ENCODE measurements at places on chromosomes 3 and 15. TPM values are rescaled to one million over a fixed set of nuclear protein-coding genes. Genes with fewer than 3 reads are reported as not detected.
A peak's percentile ranks its signal among the peaks of the same experiment; 100 is the strongest.

The RTP1 gene
- not detected for total RNA-seq

The LDHAL6B gene
- total RNA-seq = not detected

- DNase-seq = no peak
Measured at GRCh38 chr3:112794622-112795172, 52.0 kb downstream of the CD200R1L start.

DNA sequence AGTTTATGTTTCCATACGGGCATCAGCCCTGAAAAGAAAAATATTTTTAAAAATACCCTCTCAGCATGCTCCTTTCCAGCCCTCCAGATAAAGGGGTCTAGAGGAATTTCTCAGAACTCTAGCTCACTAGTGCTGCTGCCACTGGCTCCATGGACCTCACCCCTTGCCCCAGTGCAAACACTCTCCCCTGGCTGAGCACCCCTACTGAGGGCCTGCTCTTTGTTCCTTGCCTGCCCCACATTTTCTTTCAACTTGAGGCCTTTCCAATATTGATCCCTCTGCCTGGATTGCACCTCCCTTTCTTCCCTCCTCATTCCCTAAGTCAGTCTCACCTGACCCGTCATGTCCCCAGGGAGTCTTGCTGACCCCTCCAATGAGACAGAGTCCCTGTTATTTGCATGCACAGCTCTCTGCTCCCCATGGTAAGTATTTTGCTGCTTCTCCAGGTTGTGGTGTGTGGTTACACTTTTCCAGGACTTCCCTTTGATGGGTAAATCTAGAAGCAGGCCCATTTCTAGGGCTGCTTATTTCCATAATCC is 196.5 kb downstream of the EPHB1 start:
- DNase-seq = no peak

GRCh38 chr3:110697961-110698360 is 373.7 kb upstream of the NECTIN3 start:
- DNase-seq = no peak

GRCh38 chr3:162141272-162141791 is 644.7 kb downstream of the OTOL1 start:
- no peak for DNase-seq

DNA sequence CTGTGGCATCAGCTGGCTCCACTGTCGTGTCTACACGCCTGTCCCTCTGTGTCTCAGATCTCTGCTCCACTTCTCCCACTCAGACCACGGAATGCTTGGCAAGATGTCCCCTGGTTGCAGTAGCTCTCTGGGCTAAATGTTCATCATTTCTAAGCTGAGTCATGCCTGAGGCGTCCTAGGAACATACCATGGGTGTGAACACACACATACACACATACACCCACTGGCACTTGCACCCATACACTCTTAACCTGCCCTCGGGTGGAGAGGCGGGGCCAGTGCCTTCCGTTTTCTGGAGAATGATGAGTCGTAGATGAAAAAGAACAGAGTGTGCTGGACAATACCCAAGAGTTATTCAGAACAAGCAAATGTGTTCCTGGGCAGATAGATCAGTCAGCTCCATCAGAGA is 72.4 kb downstream of the SENP2 start:
- DNase-seq = no peak

The ITIH1 gene
- not detected for total RNA-seq

- DNase-seq = no peak
Measured at GRCh38 chr3:16741103-16741758, 136.0 kb upstream of the DAZL start.

DNA sequence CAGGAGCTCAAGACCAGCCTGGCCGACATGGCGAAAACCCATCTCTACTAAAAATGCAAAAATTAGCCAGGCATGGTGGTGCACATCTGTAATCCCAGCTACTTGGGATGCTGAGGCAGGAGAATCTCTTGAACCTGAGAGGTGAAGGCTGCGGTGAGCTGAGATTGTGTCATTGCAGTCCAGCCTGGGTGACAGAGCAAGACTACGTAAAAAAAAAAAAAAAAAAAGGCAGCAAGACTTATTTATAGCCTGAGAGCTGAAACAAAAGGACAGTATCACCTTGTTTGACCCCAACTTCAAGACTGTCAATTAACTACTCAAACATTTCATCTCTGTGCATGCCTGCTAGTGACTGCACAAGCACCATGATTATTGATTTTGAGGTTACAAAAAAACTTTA is 478.9 kb upstream of the GBE1 start:
- DNase-seq = no peak

- peak; percentile 78 for DNase-seq
Measured at GRCh38 chr3:19213603-19214220, 65.4 kb downstream of the KCNH8 start.

- no peak for DNase-seq
Measured at GRCh38 chr3:171339598-171339997, 120.6 kb downstream of the TNIK start.

- DNase-seq = no peak
Measured at GRCh38 chr15:39270934-39271333, 309.9 kb upstream of the THBS1 start.

- DNase-seq = no peak
Measured at GRCh38 chr3:29026286-29026685, 254.6 kb upstream of the RBMS3 start.

The FOXB1 gene
- total RNA-seq = not detected

The GPR176 gene
- 5.3 TPM for total RNA-seq

DNA sequence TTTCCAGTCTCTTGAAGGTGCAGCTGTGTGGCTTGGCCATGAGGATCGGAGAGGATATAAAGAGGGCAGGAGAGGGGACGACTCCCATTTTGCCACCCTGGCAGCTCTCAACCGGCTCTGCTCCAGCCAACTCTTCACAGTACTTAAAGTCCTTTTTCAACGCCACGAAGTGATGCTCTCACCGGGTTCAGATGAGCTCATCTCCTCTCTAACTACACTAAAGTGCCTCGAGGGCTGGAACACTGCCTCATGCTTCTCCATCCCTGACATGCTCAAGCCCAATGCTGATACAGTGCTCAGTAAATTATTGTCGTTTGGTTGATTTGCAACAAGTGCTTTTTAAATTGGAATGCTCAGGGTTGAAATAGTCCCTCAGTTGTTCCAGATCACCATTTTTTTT is 97.8 kb downstream of the GTPBP8 start:
- no peak for DNase-seq

- DNase-seq = peak; percentile 53
Measured at GRCh38 chr3:54243056-54243931, 120.9 kb downstream of the CACNA2D3 start.

The GOLGA8S gene
- total RNA-seq = not detected

DNA sequence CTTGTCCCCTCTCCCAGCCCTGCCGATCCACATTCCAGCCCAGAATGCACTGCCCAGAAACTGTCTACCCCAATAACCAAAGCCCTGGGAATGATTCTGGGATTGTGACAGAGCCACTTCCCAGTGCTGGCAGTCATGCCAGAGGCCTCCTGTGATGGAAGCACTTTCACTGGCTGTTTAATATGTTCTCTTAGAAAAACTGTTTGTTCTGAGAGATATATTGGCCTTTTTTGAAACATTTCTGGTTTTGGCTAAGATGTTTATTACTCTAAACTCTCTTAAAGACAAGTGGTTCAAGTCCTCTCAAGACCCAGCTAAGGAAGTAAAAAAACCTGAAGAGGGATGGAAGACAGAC is 74.0 kb upstream of the HACD2 start:
- DNase-seq = no peak

- no peak for DNase-seq
Measured at GRCh38 chr3:65809641-65810150, 229.0 kb downstream of the MAGI1 start.

The GRM2 gene
- not detected for total RNA-seq

DNA sequence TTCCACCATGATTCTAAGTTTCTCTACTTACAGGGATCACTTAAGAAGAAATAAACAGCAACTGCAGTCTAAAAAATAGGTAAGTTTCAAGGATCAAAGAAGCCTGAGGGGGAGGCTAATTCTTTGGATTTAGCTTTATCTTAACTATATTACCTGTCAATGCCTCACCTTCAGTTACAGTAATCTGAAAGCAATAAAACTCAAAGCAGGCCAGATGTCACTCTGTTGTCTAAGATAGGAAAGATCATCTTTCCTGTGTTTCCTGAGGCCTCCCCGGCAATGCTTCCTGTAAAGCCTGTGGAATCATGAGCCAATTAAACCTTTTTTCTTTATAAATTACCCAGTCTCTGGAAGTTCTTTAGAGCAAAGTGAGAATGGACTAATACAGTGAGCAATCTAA is 60.2 kb downstream of the NPTN start:
- no peak for DNase-seq

- no peak for DNase-seq
Measured at GRCh38 chr15:63163217-63163616, 5.9 kb upstream of the RPS27L start.

DNA sequence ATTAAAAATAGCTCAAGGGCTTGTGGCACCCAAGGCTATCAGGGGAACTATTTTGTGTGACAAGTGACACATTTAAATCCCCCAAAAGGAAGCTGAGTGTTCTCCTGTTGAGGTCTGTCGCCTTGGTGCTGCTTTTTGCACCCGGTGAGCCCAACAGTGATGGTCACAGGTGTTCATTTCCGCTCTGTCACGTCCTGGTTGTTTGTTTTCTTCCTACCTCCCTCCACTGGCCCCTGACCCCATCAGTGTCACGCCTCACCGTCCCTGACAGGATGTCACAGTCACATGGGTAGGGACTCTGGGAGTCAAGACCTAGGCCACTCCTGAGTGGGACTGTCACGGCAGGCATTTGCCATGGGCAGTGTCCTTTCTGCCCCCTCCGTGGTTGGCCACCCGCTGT is 11.2 kb downstream of the SLCO3A1 start:
- DNase-seq = no peak

GRCh38 chr15:88882785-88883184 is 12.6 kb downstream of the HAPLN3 start:
- no peak for DNase-seq

- DNase-seq = no peak
Measured at GRCh38 chr3:6622712-6623111, 238.2 kb upstream of the GRM7 start.

GRCh38 chr15:98878172-98878571 is 129.4 kb downstream of the PGPEP1L start:
- no peak for DNase-seq

GRCh38 chr3:42159706-42160472 is 68.7 kb downstream of the TRAK1 start:
- DNase-seq = peak; percentile 25

- peak; percentile 47 for DNase-seq
Measured at GRCh38 chr15:66803182-66803729, 101.2 kb downstream of the SMAD6 start.

The LRRC2 gene
- not detected for total RNA-seq

The ISG20 gene
- 125 TPM for total RNA-seq

GRCh38 chr3:72338942-72339669 is 509.1 kb downstream of the SHQ1 start:
- DNase-seq = peak; percentile 73

DNA sequence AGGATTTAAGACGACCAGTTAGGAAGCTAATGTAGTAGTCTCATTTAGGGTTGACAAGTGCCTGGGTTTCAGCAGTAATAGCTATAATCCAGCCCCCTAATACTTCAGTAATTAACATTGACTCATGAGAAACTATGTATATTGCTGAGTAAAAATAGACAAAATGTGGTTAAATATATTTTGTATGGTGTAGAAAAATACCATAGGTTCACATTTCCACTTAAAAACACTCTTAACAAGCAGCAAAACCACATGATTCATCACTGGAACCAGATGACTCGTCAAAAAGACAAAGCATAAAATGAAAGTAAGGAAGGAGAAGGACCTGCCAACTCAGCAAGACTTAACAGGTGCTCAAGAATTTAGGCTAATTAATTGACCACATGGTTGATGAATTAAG is 288.9 kb downstream of the EFHB start:
- DNase-seq = no peak

DNA sequence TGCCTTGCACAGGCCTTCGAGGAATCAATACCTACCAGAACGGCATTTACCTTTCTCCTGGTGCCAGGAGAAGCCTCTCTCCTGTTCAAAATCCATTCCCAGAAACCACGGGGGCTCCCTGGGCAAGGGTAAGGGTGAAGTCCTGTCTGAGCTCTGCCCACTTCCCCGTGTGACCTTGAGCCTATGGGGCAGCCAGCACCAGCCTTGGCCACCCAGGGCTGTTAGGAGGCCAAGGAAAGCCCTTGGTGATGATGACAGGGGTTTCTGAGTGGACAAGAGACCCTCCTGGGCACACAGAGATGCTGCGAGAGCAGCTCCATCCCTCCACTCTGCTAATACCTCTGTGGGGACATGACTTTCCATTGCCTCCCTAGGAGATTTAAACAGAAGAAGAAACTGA is 5.9 kb downstream of the SCN5A start:
- no peak for DNase-seq

The LINGO1 gene
- 0.90 TPM for total RNA-seq

DNA sequence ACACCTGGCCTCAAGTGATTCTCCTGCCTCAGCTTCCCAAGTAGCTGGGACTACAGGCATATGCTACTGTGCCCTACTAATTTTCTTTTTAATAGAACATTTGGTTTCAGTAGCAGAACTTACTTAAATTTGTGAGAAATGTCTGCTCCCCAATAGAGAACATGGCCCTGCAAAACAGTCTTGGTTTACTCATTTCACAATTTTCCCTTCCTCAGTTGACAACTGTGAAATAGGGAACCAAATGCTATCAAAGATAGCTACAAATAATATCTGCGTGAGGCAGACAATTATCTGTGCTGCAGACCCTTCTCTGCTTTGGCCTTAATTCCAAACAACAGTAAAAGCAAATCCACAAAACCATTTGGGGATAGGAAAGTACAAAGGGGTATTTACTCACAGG is 22.6 kb downstream of the METTL6 start:
- no peak for DNase-seq

DNA sequence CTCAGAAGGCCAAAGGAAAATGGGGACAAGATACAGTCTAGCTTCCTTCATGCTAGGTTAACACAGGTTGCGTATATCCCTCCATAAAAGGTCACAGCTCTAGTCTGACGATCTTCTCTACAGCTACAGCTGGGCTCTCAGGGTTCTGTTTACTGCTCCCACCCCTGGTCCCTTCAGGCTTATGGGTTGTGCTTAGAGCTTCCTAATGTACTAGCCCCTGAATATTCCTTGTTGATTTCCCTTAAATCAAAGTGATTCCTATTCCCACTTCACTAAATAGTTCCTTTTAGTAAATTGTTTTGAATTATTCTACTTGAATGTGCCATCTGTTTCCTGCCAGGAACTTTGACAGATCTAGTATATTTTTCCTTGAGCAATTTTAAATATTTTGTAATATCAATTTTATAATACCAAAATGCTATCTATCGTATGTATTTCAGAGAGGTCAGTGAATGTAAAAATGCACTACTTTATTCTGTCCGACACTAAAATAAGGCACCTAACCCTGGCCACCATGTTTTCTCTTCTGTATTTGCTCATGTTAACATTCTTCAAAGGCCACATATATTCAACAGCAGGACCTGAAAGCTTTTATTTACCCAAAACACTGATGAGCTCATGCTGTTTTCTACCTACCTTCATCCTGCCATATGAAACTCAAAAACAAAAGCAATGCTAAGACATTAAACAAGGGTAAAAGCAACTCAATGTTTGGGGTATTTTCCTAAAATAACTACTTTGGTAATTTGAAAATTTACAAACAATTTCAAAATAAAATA is 92.8 kb upstream of the TGFBR2 start:
- no peak for DNase-seq
